Glutamatergic neuron (in vitro differentiated cells): ENCODE measurements at places on chromosomes 3 and 15. TPM values are rescaled to one million over a fixed set of nuclear protein-coding genes. Genes with fewer than 3 reads are reported as not detected.

CHRD gene
- 47.1 TPM for total RNA-seq

DNA sequence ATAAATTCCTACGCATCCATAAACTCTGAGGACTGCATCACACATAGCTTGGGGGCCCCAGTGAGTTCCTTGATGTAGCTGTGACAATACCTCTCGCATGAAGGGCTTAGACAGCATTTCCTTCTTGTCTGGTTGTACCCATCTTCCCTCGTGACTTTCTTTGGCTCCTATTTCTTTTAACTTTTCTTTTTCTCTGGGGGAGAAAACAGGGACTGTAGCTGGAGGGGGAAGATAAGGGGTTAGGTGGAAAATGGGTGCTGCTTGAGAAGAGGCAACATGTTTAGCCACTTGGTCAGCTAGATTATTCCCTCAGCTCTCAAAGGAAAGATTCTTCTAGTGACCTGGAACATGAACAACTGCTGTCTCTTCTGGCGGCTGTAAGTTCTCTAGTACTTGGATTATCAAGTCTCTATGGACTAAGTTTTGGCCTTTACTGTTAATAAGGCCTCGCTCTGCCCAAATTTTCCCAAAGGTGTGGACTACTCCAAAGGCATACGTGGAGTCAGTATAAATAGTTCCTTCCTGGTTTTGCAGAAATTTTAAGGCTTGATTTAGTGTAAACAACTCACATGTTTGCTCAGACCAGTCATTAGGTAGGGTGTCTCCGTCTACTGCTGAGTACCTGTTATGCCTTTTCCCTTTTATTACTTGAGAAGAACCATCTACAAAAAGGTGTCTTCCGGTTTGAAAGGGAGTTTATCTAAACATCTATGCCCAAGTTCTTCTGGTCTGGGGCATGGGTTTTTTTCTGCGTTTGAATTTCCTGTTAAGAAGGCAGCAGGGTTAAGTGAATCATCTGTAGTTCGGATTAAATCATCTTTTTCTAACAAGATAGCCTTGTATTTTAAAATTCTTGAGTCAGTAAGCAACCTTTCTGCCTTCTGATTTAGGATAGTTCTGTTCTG, 21.0 kb upstream of the ATG7 start:
- no peak for DNase-seq

GRCh38 chr3:49648354-49649019, 25.7 kb upstream of the APEH start:
- no peak for DNase-seq

- DNase-seq = no peak
These were observed 61.0 kb downstream of the CCK start for GRCh38 chr3:42204867-42205599.
